ENCODE measurements at places on chromosomes 1 and 21.

DNA sequence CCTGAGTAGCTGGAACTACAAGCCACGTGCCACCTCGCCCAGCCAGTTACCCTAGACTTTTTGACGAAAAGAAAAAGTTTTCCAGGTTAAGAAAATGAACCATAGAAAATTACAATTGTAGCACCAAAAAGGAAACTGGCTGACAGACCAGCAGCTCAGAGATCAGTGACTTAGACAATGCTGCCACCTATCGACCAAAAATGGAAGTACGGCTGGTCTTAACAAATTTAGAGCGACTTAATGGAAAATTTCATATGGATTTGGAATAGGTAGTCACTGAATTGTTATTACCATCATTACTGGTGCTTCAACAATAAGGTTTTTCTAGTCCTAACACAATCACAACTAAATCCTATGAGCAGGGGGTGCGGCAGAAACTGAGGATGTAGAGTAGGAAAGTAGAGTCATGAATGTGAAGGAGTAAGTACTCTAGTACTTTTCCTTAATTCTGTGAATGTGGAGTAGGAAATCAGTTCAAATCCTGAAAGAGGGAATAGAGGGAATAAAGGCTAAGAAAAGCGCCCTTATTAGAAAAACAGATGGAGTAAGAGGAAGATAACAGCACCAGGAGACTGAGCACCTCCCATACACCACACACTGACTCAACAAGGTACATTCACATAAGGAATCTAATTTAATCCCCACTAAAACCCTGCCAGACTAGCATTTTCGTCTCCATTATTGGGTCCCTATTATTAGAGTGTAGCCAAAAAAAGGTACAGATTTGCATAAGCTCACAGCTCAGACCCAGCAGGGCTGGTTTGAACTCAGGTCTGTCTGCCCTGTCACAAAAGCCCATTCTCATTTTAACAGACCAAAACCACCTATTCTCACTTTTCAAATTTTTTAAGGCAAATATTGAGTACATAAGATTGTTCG lies 37.9 kb upstream of the MGST3 start:
- H3K27ac ChIP-seq: no peak overlapping the region
- no peaks in the 10 kb centered on the region for H3K4me1 ChIP-seq
- DNase-seq: peak; percentile 52
- no peaks in the 10 kb centered on the region for H3K36me3 ChIP-seq
- H3K27me3 ChIP-seq: no peaks in the 10 kb centered on the region

DNA sequence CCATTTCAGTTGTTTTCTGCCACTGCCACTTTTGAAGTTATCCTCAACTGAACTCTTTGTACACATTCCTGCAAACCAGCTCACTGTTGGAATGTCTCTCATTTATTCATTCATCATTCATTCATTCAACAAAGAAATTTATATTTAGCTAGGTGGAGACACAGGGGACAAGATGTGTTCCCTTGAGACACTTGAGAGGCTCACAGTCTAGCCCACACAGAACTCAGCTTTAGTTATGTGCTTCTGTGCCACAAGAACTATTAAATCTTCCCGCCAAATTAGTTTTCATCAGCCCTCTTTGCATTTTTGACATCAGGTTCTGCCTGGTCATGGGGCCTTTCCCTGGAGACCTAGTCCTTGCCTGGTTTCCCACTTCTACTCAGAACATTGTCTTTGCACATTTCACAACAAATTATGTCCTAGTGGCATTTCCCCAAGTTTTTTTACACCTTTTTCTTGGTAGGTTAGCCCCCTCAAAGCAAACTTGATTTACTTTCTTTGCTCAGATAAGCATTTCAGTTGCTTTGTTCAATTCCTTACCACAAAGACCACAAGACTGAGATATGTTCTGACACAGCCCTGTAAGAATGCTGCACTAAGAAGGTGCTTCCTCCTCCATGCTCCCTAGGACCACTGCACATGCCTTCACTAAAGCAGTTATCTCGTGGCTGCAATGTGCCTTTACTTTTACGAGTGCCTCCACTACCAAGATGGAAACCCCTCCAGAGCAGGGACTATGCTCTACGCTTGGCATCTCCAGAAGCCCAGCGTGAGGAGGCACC lies 31.0 kb downstream of the ILDR2 start:
- peaks cover 10% of the 10 kb centered on the region for H3K27me3 ChIP-seq
- H3K4me1 ChIP-seq: no peaks in the 10 kb centered on the region
- no peaks in the 10 kb centered on the region for H3K36me3 ChIP-seq
- H3K4me3 ChIP-seq: no peak overlapping the region
- no peak for DNase-seq

DNA sequence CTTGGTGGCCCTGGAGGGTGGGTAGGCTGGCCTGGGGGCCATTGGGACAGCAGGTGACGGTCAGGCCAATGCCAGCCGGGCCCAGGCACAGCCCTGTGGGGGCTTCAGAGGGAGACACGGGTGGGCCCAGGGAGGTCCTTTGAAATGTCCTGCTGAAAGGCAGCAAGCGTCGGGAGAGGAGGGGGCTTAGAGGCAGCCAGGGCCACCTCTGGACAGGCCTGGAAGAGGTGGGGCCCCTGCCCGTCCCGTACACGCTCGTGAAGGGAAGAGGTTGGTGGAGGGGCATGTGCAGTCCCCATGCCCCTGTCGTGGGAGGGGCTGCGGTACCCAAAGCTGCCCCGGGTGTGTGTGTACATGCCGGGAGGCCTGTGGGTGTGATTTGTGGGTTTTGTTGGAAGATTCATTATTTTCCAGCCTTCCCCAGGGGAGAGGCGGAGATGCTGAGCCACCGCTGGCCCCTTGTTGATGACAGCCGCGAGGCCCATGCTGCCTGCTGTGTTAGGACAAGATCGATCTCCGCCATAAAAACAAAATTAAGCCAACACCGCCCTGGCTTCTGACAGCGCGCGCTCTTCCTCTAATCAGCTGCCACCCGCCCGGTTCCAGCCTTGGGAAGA lies 3.4 kb upstream of the PLCH2 start:
- H3K36me3 ChIP-seq: no peaks in the 10 kb centered on the region
- H3K4me1 ChIP-seq: no peaks in the 10 kb centered on the region
- H3K27ac ChIP-seq: no peak overlapping the region

- H3K4me1 ChIP-seq: no peaks in the 10 kb centered on the region
- H3K36me3 ChIP-seq: no peaks in the 10 kb centered on the region
Measured at GRCh38 chr1:2783435-2784397, 17.8 kb downstream of the TTC34 start.

DNA sequence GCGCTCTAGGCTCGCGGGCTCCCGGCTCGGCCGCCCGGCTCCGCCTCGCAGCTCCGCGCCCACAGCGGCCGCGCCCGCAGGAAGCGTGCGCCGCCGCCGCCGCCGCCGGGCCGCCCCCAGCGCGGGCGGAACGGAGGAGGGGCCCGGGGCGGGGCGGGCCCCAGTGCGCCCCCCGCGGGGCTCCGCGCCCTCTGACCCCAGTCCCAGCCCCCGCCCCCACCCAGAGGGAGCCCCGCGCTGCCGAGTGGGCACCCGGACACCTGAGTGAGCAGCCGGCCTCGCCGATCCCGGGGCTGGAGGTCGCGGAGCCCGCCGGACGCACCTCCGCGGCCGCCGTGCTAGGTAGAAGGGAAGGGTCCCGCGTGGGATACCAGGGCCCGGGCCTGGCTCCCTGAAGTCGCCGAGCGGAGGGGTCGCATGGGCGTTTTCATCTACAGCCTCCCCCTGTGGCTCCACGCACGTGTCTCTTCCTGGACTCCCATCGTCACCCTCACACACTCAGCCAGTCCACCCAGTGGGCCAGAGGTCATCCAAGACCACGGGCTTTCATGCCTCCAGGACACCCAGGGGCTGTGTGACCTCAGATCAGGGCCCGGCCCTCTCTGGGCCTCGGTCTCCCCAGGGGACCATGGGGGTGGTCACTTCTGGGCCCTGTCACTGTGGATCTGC lies at the start of gene SDC3:
Gene SDC3, minus strand, starts transcription at position 63 of the 669 bp plus-strand sequence. CDS start 172 bp downstream, outside the sequence.
- no peak for DNase-seq
- H3K36me3 ChIP-seq: no peaks in the 10 kb centered on the region
- H3K27ac ChIP-seq: no peak within 1 kb of the TSS
- H3K27me3 ChIP-seq: peaks cover 1% of the 10 kb centered on the region
- peak within 1 kb of the TSS; percentile 55 for H3K4me3 ChIP-seq
- H3K4me1 ChIP-seq: peaks cover 10% of the 10 kb centered on the region

DNA sequence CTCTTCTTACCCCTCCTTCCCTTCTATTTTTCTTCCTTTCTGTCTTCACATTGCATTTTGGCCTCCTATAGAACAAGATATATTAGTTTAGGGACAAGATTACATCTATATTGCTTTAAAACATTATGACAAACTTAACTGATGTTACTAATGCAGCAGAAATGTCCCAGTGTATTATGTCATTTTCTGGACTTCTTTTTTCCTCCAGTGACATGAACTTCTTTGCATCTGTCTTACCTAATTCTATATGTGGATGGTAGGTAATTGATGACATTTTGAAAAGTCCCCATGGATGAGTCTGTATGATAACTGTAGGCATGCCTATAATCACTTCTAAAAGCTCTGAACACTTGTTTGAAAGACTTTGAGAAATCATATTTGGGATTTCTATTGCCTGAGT lies 89.5 kb downstream of the FNBP1L start:
- no peak overlapping the region for H3K4me3 ChIP-seq
- H3K27me3 ChIP-seq: no peaks in the 10 kb centered on the region
- no peak overlapping the region for H3K27ac ChIP-seq
- no peaks in the 10 kb centered on the region for H3K4me1 ChIP-seq
- H3K36me3 ChIP-seq: no peaks in the 10 kb centered on the region

DNA sequence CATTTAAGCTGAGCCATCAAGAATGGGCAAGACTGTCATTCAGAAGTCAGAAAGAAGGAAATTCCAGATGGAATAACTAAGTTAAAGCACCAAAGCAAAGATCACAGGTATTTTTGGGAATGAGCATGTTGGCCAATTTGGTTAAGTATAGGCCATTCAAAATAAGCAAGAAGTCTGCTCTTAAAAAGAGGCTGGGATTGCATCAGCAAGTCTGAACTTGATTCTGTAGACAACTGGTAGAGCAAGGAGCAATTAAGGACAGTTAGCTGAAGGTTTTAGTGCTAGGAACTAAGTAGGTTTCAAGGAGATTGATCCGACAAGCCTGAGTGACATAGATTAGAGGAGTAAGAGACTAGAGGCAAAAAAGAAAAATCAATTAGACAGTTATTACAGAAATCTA lies 8.4 kb downstream of the ANKRD45 start:
- no peak overlapping the region for H3K27ac ChIP-seq
- no peaks in the 10 kb centered on the region for H3K36me3 ChIP-seq
- no peaks in the 10 kb centered on the region for H3K4me1 ChIP-seq
- DNase-seq: no peak
- no peaks in the 10 kb centered on the region for H3K27me3 ChIP-seq

DNA sequence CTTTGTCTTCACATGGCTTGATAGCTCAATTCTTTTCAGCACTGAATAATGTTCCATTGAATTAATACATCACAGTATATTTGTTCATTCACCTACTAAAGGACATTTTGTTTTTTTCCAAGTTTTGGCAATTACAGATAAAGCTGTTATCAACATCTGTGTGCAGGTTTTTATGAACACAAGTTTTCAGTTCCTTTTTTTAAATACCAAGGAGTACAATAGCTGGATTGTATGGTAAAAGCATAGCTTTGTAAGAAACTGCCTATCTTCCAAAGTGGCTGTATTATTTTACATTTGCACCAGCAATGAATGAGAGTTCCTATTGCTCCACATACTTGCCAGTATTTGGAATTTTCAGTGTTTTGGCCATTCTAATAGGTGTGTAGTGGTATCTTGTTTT lies 4.8 kb upstream of the MCOLN2 start:
- no peak overlapping the region for H3K4me3 ChIP-seq
- DNase-seq: no peak

GRCh38 chr1:153933430-153933829 lies 10.7 kb upstream of the GATAD2B start:
- H3K36me3 ChIP-seq: peaks cover 42% of the 10 kb centered on the region
- no peak overlapping the region for H3K4me3 ChIP-seq
- H3K4me1 ChIP-seq: no peaks in the 10 kb centered on the region
- H3K27me3 ChIP-seq: no peaks in the 10 kb centered on the region
- DNase-seq: no peak
- H3K27ac ChIP-seq: no peak overlapping the region

- DNase-seq: no peak
- H3K4me3 ChIP-seq: no peak overlapping the region
- H3K4me1 ChIP-seq: no peaks in the 10 kb centered on the region
- H3K27ac ChIP-seq: no peak overlapping the region
- H3K36me3 ChIP-seq: no peaks in the 10 kb centered on the region
Measured at GRCh38 chr1:29651246-29651645, 414.9 kb downstream of the PTPRU start.

GRCh38 chr1:205500240-205501233 lies 3.9 kb upstream of the CDK18 start:
- DNase-seq: no peak
- no peak overlapping the region for H3K4me3 ChIP-seq
- H3K27me3 ChIP-seq: no peaks in the 10 kb centered on the region
- H3K4me1 ChIP-seq: peaks cover 7% of the 10 kb centered on the region

GRCh38 chr21:30232011-30232410 lies 16.1 kb upstream of the CLDN8 start:
- no peak overlapping the region for H3K4me3 ChIP-seq
- no peaks in the 10 kb centered on the region for H3K27me3 ChIP-seq
- no peaks in the 10 kb centered on the region for H3K4me1 ChIP-seq
- no peak for DNase-seq
- H3K36me3 ChIP-seq: no peaks in the 10 kb centered on the region

Measured in iPS DF 6.9 (cell line).